ENCODE measurements at places on chromosomes 16 and 17.

- DNase-seq = no peak
Measured at GRCh38 chr17:29078183-29079045, 35.5 kb downstream of the PIPOX start.

- no peak for DNase-seq
Measured at GRCh38 chr17:73007407-73007806, 85.1 kb downstream of the SLC39A11 start.

DNA sequence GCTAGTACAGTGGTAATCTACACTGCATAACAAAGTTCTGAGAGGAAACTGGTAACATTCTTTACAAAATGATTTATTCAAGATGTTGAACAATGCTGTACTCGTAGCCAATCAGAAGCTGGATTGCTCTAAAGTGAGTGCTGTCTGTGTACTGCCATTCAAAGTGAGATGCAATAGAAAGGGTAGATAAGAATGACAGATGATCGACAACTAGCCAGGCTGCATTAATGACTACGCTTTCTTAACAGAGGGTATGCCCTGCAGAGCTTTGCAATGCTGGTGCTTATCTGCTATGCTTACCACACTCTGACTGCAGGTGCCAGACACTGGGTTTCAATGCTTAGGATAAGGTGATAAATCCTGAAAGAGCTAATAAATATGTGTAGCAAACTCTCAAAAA lies 46.1 kb upstream of the SLC25A19 start:
- no peak for DNase-seq

DNA sequence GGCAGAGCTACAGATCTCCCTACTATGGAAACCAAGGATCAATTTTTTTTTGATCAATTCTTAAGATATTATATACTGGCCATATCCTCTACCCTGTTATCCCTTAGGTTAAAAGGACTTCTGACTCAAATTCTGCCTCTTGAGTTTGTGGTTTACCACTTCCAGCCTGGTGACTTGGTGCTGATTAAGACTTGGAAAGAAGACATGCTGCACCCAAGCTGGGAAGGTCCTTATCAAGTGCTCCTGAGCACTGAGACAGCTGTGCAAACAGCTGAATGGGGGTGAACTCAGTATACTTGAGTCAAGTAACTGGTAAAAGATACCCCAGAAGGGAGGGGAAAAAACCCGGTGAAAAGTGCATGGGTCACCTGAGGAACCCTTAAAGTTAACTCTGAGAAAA lies 20.5 kb upstream of the SPACA3 start:
- DNase-seq = no peak

GRCh38 chr17:74862108-74862901 lies 2.6 kb upstream of the GRIN2C start:
- DNase-seq = peak; percentile 59

DNA sequence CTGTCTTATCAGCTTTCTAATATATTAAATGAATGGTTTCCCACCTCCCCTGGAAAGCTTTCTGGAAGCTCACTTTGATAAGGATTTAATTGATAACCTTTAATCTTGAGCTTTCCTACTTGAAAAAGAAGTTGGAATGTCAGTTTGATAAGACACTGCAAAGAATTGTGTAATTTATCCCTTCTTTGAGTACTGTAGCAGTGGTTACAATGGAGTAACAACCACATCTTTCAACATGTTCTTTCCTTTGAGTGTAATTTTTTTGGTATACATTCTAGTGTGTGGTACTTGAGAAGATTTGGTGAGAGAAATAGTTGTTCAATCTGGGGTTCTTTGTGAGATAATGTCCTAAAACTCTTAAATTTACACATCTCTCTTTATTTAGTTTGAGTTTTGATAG lies 43.4 kb downstream of the CPD start:
- no peak for DNase-seq

DNA sequence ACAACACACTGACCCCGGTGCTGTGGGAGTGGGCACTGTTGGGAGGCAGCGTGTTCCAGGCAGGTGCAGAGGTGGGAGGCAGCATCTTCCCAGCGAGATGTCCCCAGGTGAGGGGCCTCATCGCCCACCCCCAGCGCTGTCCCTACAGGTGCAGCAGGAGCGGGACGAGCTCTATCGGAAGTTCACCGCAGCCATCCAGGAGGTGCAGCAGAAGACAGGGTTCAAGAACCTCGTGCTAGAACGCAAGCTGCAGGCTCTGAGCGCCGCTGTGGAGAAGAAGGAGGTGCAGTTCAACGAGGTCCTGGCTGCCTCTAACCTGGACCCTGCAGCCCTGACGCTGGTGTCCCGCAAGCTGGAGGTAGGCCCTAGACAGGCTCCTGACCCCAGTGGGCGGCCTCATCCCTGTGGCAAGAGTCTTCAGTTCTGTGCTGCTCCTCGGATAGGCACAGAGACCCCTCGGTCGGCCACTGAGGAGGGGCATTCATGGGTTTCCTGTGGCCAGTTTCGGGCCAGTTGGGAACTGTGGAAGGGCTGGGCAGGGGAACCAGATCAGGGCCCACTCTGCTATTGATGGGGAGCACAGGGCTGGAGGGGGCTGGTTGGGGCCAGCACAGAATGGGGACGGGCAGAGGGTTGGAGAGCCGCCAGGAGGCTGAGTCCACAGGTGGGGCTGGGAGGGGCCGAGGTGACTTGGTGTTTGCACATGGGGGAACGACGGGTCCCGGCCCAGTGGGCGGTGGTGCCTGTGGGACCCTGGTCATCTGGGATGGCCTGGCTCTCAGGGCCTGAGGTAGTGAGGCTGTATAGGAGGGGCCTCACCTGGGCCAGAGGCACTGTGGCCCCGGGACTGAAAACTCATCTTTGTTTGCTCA lies 21.1 kb upstream of the DBNDD1 start:
- DNase-seq = no peak

DNA sequence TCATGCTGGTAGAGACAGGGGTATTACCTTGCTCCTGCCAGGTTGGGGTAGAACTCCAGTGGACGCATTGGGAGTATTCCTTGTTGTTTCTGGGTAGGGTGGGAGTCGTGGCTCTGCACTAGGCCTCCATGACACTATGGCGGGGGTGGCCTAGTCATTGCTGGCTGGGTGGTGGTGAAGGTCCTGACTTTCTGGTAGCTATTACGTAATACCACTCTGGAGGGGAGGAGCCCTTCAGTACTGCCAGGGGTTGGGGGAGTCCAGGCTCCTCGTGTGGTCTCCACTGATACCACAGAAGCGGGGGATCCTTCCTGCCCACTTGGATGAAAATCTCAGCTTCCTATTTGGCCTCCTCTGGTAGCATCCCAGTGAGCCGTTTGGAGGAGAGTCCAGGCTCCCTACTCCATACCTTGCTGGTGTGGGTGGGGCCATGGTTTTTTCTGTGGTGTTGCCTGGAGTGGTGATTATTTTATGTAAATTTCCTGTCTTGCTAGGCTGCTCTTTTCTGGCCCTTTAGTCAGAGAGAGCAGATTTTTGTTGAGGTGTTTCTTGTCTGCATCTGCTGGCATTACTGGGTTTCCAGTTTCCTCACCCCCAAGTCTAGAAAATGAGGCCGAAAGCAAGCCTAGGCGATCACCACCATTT lies 65.8 kb upstream of the GNG13 start:
- DNase-seq = no peak

DNA sequence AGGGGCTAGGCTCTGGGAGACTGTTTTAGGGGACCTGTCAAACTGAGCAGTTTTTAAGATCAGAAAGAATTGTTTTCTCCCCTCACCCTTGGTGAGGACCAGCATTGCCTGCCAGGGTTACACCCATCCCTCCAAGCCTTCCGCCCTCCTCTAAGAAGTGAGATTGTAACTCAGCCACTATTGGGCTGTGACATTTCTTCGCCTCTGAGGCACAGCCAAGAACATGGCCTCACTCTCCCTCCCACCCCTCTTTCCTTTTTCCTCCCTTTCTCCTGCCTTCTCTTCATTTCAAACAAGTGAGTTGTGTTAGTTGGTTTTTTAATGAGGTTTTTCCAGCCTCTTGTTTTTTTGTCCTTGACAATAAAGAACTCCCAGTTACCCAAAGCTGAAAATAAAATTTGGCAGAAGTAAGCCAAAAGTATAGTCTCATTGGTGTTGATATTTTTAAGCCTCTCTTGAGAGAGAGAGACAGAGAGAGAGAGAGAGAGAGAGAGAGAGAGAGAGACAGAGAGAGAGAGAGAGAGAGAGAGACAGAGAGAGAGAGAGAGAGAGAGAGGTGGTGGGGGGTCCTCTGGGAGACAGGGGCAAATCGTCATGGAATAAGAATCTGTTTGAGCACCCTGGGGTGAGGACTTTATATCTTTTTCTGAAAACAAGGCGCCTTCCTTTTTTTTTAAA lies 77.2 kb upstream of the TBX2 start:
- no peak for DNase-seq

DNA sequence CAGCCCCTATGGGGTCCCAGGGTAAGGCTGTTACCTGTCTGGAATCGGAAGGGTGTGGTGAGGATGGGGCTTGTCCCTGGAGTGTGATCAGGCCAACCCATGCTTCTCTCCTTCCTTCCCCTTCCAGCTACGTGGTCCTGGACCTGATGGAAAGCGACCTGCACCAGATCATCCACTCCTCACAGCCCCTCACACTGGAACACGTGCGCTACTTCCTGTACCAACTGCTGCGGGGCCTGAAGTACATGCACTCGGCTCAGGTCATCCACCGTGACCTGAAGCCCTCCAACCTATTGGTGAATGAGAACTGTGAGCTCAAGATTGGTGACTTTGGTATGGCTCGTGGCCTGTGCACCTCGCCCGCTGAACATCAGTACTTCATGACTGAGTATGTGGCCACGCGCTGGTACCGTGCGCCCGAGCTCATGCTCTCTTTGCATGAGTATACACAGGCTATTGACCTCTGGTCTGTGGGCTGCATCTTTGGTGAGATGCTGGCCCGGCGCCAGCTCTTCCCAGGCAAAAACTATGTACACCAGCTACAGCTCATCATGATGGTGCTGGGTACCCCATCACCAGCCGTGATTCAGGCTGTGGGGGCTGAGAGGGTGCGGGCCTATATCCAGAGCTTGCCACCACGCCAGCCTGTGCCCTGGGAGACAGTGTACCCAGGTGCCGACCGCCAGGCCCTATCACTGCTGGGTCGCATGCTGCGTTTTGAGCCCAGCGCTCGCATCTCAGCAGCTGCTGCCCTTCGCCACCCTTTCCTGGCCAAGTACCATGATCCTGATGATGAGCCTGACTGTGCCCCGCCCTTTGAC lies 2.4 kb downstream of the MAPK7 start:
- DNase-seq = no peak

GRCh38 chr17:79803997-79804855 lies 7.3 kb upstream of the CBX8 start:
- no peak for DNase-seq

GRCh38 chr17:61495161-61495857 lies 43.1 kb downstream of the TBX4 start:
- no peak for DNase-seq

DNA sequence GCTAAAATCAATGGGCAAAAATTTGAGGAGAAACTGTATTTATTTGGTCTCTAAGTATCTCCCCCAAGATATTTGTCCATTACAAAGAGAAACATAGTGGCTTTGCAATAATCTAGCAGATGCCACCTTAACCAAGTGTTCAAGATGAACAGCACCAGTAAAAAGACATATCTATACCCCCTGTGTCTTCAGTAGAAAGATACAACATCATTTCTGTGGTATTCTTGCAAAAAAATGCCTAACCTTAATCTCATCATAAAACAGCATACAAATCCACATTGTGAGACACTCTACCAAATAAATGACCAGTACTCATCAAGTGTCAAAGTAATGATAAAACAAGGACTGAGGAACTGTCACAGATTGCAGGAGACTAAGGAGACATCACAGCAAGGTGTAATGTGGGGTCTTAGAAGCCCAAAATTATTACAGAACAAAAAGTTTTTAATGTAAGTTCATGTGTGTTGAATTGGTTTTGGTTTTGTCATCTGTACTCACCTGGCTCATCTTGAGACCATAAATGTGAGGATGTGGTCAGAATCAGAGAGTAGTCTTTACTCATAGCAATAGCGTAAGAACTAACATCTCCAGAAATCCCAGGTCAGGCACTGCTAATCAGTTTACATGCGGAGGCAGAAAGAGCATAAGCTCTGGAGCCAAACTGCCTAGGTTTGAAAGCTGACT lies 77.2 kb downstream of the AATF start:
- DNase-seq = no peak

- no peak for DNase-seq
Measured at GRCh38 chr17:72425133-72425793, 304.4 kb downstream of the SOX9 start.

DNA sequence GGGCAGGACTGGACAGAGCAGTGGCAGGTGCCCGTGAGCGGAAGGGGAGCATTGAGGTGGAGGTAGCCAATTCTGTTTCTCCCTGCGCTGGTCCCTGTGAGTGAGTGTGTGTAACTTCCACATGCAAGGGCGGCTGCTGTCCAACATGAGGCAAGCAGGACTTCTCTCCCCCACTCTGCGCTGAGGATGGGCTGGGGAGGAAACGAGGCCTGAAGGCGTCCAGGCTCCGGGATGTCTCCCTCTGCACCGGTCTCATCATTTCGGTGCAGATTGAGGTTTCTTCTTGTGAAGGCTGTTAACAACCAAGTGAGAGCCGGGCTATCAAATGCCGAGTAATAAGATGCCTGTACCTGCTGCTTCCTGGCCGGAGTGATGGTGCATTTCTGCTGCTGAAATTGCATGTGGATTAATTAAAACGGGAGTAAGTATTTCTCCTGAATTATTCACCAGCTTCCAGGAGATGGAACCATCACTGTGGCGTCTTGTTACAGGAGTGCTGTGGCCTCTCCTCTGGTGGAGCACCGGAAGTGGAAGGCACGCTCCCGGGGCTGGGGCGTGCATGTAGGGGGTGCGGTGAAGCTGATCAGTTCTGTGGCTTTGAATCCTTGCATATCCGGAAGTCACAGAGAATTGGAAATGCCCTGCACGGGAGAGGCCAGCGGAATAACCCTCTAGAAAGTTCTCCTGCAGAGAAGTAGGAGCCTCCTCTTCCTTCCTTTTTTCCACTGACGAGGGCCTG lies 41.7 kb upstream of the MGAT5B start:
- no peak for DNase-seq

DNA sequence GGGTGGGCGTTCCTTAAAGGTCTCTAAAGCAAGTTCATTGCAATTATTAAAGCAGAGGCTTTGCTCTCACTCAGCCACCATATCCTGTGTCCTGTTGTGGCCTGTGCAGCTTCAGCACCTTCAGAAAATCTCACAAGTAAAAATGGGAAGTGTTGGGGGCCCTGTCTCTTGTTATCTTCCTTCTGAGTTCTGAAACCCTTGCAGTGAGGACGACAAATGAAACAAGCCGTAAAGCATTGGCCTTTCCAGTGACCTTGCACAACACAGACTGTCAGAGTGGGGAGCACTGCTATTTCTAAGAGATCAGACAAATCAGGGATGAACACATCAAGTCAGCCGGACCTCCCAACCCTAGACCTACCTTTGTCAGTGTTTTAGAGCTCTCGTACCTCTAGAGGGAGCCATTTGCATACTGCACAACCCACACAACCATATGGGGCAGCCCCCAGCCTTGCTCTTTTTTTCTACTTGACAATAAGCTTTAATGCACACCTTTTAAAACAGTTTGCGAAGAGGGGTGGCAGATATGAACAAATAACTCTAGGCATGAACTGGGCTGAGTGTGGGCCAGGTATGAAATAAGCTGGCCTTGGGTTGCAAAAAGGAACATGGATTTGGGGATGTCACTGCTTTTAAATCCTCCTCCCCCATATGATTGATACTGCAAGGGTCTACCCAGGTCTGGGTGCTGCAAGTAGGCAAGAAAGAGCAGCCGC lies 89.8 kb downstream of the KATNIP start:
- DNase-seq = peak; percentile 67

GRCh38 chr16:89863741-89864526 lies 9.5 kb upstream of the TCF25 start:
- no peak for DNase-seq

Data from ACHN (cell line).